ENCODE measurements at places on chromosomes 3 and 15. TPM values are rescaled to one million over a fixed set of nuclear protein-coding genes. Genes with fewer than 3 reads are reported as not detected.

Gene TMC3
- not detected for total RNA-seq

Gene CD96
- total RNA-seq: not detected

Gene PRTG
- total RNA-seq: 1.5 TPM

Gene PRR20G
- total RNA-seq: not detected

Gene SATB1
- 21.5 TPM for total RNA-seq

Gene HHATL
- total RNA-seq: not detected

Gene EIF4G1
- total RNA-seq: 282 TPM

Gene ANKRD63
- not detected for total RNA-seq

Gene LRTM1
- total RNA-seq: not detected

Gene STRIT1
- total RNA-seq: not detected

Gene PCOLCE2
- 25.4 TPM for total RNA-seq

Gene CHL1
- total RNA-seq: under 0.01 TPM

Gene GMNC
- 0.11 TPM for total RNA-seq

Gene SNURF
- total RNA-seq: 3.8 TPM

Gene ZNF621
- total RNA-seq: 15.5 TPM

Gene CLDN1
- total RNA-seq: 0.55 TPM

Gene CACNA2D2
- under 0.01 TPM for total RNA-seq

Gene PXK
- total RNA-seq: 45.3 TPM

Gene ZNF80
- not detected for total RNA-seq

Gene STAB1
- 0.62 TPM for total RNA-seq

Measured in uterine smooth muscle cell (primary cell).